ENCODE measurements at places on chromosomes 5 and 9.

DNA sequence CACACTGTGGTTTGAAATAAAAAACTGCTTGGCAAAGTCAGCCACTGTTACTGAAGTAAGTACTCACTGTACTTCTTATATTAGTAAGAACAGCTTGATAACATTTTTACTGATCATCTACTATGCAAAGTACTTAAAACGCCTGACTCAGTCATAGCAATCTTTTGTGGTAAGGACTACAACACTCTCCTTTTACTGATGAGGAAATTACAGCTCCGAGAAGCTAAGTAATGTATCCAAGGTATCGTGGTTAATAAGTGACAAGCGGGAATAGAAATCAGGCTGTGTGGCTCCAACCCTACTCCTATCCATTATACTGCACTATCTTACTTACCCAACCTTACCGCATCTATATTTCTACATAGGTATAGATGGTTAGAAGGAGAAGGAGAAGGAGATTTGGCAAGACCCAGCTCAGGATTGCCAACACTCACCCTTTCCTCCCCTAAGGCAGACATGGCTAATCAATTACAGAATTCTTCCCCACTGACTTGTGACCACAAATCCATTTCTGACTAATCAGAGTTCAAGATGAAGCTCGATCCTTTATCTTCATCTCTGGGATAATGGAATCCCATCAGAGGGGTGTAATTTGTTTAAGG lies 281.4 kb downstream of the SPOCK1 start:
- no peak for DNase-seq

DNA sequence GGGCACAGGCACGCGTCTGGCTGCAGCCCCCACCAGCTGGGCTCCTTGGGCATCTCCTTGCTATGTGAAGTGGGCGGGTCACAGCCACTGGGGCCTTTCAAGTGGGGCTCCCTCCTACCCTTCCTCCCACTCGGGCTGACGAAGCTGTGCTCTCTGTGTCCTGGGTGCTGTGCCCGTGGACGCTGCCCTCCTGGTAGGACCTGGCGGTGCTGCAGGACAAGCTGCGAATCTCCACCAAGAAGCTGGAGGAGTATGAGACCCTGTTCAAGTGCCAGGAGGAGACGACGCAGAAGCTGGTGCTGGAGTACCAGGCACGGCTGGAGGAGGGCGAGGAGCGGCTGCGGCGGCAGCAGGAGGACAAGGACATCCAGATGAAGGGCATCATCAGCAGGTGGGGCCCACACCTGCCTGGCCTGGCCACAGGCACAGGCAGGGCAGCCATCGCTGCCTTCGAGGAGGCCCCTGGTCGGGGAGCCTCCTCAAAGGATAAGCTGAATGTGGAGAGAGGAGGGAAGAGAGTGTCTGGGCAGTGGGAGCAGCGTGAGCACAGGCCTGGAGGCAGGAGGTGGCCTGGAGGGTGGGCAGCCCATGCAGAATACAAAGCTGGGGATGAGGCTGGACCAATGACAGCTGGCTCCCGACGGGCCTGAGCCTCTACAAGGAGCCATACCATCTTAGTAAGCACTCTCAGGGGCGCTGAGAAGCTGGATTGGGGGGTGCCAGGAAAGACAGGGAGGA lies 124.7 kb downstream of the DAB2IP start:
- DNase-seq, result no peak

- no peak for DNase-seq
These were observed 192.4 kb downstream of the ADAMTSL1 start for GRCh38 chr9:18666348-18666747.

- no peak for DNase-seq
These were observed 90.2 kb downstream of the PLK2 start for GRCh38 chr5:58369513-58370190.

DNA sequence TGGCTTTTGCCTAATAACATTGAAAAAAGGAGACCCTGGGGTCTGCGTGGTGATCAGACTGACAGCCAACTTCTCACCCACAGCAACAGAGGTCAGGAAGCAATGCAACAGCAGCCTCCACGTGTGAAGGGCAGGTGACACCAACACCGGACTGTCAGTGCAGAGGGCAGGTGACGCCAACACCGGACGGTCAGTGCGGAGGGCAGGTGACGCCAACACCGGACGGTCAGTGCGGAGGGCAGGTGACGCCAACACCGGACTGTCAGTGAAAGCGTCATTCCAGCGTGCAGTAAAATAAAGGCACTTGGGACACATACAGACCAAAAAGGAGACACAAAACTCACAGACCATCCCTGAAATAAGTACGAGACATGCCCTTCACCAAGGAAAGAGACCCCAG lies 37.2 kb upstream of the CEP72 start:
- no peak for DNase-seq

DNA sequence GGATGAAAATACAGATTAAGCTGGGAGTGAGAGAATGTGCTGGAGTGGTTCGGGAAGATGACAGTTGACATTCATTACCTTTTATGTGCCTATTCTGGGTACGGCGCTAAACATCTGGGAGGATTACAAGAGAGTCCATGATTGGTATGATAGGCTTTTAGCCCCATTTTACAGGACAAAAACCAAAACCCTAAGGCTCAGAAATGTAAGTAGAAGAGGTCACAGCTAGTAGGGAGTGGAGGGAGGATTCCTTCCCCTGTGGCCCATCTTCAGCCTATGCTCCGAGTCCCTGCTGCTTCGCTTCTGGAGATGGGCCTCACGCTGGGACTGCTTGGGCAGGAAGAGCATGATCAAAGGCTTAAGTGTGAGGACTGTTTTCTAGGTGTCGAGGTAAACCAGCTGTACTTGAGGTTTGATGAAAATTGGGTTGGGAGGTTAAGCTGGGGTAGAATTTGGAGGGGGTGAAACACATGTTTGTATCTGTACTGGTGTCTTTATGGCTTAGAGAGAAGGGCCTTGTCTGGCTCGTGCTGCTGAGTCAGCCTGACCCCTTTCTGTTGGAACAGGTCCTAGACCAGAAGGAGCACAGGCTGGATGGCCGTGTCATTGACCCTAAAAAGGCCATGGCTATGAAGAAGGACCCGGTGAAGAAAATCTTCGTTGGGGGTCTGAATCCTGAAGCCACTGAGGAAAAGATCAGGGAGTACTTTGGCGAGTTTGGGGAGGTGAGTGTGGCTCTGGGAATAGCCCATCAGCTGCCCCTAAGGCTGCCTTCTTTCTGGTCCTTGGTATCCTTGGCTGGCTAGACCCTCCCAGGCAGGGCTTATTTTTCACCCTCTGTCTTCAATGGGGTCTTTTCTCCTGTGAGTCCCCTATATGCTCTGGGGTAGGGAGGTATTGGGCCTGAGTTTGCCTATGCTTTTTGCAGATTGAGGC lies 2.1 kb downstream of the HNRNPAB start:
- no peak for DNase-seq

GRCh38 chr9:125659201-125659840 lies 47.7 kb downstream of the MAPKAP1 start:
- DNase-seq, result no peak

- DNase-seq, result no peak
These were observed 74.5 kb upstream of the MEGF10 start for GRCh38 chr5:127216143-127216542.

DNA sequence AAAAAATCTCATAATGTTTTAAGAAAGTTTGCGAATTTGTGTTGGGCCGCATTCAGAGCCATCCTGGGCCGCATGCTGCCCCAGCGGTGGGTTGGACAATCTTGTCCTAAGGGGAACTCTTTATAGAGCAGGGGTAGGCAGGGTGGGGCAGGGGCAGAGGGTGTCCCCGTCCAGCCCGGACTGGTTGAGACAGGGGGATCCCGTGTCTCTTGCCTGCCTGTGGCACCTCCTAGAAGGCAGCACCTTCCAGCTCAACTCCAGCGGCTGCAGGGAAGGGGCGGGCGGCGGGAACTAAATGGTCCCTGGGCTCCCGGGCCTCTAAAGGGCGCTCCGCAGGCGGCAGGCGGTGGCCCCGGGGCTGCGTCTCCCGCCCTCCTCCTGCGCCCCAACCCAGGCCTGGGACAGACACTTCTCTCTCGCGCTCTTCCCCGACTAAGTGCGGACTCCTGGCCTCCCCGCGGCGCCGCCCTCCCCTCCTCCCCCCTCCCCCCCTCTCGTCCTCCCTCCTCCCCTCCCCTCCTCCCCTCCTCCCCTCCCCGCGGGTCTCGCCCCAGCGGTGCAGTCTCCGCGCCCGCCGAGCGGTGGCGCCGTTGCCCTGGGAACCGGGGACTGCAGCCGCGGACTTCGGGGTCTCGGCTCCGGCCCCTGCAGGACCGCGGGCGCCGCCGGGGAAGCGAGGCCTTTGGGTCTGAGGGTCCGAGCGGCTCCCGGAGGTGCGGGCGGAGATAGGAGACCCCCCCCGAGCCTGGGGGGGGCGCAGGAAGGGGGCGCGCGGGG lies 132.6 kb downstream of the MRPL36 start:
- no peak for DNase-seq

GRCh38 chr5:54746346-54746745 lies 228.8 kb downstream of the SNX18 start:
- no peak for DNase-seq

DNA sequence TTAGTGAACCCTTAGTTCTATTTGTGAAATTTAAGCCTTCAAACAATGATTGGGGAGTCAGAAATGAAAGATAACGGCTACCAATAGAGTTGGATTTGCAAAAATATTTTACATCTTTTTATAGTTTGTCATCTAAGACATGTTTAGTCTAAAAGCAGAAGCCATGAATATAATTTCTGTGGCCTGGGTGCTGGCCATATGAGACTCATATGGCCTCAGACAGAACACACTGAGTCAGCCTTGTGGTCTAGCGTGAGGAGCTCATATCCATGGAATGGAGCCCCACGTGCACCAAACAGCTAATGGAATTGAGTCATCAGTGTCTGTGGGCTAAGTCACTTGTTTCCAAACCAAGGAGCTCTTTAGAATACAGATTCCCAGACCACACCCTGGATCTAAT lies 240.7 kb upstream of the NREP start:
- peak; percentile 64 for DNase-seq

DNA sequence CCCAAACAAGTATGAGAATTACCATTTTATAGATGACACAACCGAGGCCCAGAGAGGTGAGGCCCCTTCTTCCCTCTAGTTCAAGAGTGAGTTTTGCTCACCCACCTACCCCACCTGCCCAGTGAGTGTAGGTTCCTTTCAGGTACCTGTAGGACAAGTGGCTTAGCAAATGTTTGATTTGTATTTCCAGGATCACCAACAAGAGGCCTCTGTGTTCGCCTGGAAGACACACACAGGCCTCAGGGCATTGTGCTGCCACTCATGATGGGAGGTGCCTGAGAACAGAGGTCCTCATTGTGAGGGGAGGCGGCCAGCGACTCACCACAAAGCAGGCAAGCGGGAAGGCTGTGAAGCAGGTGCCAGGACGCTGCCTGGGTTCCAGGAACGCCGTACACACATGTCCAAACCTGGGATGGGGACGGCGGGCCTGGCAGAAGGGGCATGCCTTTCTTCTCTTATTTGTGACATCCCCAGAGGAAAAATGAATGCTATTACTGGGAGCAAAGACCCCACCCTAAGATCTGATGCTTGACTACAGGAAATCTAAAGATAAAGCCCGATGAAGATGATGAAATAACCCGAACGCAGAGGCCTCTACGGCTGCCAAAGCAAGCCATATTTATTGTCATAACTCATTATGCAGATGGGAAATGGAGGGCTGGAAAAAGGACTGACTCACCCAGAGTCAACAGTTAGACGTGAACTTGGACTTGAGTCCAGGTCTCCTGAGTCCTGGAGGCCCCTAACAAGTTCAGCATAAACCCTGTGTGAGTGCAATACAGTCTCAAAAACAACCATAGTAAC lies 60.2 kb upstream of the SLC25A51 start:
- peak; percentile 93 for DNase-seq

DNA sequence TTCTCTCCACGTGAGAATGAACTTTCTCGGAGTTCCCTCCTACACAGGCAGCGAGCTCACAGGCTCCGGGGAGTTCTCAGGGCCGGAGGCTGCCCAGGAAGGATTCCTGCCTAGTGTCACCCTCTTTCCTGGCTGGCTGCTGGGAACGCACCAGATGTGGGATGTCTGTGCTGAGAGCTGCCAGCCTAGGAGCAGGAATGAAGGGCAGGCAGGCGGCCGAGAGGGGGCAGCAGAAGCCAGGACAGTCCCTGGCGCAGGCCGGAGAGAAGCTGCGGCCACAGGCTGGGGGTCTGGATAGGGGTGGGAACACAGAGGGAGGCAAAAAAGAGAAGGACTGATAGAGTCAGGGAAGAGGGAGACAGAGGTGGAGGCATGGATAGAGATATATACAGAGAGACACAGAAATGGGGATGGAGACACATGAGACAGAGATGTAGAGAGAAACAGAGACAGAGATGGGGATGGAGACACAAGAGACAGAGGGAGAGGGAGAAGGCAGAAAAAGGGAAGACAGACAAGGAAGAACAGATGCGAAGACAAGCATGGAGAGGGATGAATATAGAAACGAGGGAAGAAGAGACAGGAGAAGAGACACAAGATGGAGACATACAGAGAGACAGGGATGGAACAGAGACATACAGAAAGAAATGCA lies 25.3 kb upstream of the ENHO start:
- peak; percentile 73 for DNase-seq

DNA sequence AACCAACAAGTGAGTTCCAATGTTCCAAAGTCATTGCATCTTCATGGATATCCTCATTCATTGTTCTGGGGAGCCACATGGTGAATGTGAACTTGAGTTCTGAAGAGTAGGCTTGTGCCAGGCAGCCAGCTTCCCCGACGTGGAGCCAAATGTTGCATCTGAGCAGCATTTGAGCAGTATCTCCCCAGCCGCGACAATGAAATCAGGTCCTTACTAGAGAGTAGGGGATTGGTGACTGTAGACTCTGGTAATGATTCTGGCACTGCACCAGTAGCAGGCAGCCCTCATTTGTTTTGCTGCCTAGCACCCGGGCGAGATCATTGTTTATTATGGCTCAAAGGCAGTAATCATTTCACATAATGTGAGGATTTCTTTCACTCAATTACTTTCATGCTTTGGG lies 451.4 kb upstream of the C9orf72 start:
- DNase-seq, result no peak

DNA sequence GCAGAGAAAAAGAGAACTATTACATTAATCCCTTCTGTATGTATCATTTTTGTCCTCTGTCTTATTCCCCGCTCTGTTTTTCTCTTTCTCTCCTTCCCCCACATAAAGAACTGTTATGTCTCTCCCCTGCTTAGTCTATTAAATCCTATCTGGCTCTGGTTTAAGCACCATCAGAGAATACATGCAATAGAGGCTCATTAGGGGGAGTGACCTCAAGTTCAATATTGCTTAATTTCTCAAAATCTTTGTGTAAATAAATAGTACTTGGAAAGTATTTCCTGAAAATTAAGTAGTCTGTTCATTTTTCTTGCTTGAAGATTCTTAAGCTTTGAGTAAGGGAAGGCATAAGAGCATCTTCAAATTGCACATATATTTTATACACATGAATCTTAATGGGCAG lies 41.2 kb upstream of the FAM174A start:
- DNase-seq, result no peak

- DNase-seq, result no peak
These were observed 38.6 kb downstream of the AMBP start for GRCh38 chr9:114039484-114039883.

GRCh38 chr5:159427180-159428012 lies 97.1 kb upstream of the IL12B start:
- no peak for DNase-seq

Measured in SJCRH30 (cell line).